Hematopoietic multipotent progenitor cell treated with erythropoietin and hydrocortisone succinate and interleukin-3 and kit ligand, for 6 days (in vitro differentiated cells): ENCODE measurements at places on chromosomes 5 and 9.

DNA sequence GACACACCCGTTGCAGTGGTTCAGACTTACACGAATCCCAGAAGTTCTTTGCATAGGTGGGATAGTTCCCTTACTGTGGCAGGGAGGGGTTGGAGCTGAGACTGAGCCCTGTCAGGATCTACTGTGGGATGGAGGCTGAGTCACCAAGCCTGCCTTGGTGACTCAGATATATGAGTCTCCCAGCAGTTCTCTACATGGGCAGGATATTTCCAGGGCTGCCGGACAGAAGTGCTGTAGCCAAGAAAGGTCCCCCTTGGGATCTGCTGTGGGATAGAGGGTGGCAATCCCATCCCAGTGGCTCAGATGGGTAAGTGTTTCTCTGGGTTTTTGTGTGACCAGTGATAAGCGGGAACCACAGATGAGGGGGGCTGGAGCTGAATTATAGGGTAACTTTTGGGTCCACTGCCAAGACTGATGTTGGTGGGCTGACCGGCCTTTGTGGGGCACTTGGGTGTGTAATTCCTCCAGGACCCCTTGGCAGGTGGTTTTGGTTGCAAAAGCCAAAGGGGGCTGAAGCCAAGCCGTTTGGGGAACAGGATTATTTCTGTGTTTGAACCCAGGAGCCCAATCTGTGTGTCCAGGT, 18.7 kb downstream of the XRCC4 start:
- DNase-seq, result no peak

DNA sequence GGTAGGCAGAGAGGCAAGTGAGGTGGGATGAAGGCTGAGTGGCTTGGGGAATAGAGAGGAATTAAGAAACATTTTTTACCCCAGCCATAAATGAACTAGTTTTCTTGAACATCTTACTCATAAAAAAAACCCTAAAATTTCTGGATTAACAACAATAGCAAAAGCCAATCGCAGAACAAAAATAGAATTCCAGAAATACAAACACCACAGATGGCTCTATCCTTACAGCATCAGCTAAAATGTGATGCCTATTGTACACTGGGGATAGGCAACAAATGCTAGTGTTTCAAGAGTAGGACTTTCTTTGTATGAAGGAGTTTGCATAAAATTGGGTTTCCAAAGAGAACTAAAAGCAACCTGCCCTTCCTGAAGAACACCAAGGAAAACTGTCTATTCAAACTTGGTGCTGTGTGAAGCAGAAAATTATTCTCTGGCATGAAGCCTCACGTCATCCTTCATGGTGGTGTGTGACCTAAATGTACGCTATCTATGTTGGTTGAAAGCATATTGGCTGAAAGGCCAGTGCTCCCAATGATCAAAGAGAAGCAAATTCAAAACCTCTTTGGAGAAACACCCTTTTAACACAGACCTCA, 82.9 kb downstream of the JAKMIP2 start:
- no peak for DNase-seq

- DNase-seq, result no peak
Observed at GRCh38 chr5:133298447-133298846, 246.6 kb downstream of the HSPA4 start.

- DNase-seq, result no peak
Observed at GRCh38 chr5:168917947-168918600, 338.9 kb upstream of the PANK3 start.

DNA sequence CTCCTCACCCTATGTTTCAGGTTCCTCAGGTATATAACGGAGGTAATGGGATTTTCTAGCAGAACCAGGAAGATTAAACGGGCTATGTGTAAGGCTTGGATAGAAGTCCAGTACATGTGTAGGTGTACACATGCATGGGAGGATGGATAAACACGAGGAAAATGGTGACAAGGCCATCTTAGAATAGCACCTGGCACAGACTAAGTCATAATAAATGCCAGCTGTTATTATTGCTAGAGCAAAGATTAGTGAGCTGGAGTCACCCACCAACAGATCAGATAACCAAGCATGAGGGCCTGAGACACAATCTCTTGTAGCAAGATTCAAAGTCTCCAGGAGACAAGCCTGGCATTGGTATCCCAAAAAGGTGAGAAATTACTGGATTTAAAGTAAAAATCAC, 21.1 kb downstream of the SPOCK1 start:
- no peak for DNase-seq

- no peak for DNase-seq
Observed at GRCh38 chr5:54721116-54721515, 203.6 kb downstream of the SNX18 start.

- no peak for DNase-seq
Observed at GRCh38 chr9:76441551-76442322, 17.2 kb upstream of the GCNT1 start.

GRCh38 chr5:171840711-171841522, 55.3 kb downstream of the SMIM23 start:
- DNase-seq, result peak; percentile 87

DNA sequence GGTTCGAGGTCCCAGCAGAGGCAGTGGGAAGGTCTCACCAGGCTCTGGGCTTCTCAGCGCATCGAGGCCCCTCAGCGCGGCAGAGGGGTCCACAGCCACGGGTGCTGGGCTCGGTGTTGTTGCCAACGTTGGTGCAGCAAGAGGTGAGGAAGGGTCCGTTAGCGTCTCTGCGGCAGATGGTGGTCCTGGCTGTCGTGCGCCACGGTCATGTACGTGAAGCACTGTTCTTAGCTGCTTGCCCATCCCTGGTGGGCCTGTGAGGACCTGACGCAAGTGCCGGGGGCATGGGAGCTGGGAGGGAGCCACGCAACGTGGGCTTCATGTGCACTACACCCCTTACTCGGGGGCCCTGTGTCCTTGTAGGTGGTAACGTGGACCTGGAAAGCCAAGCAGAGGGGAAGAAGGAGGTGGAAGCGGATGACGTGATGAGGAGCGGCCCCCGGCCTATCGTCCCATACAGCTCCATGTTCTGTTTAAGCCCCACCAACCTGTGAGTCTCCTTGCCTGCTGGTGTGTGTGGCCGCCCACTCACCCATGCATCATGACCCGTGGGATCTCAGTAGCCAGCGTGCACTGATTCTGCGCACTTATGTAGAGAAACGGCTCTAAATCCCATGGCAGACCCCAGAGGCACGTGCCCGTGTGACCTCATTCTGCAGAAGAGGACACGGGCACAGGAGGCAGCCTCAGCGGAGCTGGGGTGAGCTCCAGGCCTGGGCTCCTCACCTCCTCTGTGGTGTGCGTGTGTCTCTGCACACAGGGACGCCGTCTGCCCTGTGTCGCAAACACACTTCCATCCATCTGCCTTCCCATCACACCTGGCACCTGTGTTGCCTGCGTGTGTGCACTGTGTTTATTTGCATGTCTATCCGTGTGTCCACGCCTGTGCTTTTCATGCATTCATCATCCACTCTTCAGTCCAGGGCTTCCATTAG, 166.1 kb downstream of the CACNA1B start:
- DNase-seq, result no peak

DNA sequence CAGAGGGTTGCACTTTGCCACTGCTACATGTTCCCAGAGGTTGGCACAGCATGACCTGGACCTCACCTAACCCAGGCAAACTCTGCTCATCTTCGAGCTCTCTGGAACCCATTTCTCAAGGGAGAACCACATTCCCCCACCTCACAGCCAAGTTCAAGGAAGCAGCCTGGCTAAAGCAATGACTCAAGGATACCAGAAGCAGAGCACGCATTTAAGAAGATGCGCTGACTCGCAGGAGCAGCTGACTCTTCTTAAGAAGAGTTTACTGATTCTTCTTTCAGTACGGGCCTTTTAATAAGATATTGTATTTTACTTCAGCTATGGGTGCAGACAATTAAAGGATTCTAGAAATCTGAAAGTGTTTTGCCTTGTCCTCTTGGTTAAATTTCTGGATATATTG, 4.1 kb upstream of the SEMA5A start:
- no peak for DNase-seq

DNA sequence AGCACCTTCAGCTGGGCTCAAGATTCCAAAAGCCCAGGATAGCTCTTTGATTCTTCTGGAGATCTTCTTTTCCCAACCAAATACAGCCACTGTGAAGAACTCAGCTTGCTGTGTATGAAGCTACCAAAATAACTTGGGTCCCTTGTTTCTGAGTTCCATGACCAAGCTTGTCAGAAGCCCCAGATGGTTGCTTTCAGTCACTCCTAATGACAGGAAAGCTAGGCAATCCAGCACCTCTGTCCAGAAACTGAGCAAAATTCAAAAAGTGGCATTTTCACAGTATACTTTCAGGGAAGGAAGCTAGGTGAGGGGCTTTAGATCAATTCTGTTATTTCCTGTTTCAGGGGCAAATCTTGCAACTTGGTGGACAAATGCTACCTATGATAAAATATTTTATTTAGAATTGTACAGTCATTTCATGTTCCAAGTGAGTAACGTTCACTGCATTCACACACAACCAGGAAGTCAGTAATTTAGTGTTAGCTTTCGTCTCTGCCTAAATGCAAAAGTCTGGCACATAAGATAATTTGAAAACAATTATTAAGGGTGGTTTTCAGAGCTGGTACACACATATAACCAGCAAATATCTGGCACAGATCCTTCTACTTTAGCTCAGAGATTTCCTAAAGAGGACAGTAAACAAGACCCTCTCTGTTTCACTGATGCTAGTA, 330.1 kb downstream of the GLIS3 start:
- DNase-seq, result no peak

- DNase-seq, result no peak
Observed at GRCh38 chr5:178106556-178107239, 6.6 kb upstream of the N4BP3 start.

DNA sequence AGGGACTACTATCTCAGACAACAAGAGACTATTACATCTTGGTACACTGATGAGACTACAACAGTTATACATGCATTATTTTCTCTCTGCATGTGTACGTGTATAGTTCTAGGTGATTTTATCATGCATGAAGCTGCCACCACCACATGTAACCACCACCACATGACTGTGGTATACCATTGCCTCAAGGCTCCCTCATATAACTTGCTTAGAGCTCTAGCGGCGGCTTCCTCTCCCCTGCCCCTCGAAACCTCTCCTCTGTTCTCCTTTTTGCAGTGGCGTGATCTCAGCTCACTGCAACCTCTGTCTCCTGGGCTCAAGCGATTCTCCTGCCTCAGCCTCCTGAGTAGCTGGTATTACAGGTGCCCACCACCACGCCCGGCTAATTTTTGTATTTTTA, 162.3 kb downstream of the AOPEP start:
- DNase-seq, result no peak

- no peak for DNase-seq
Observed at GRCh38 chr9:72199238-72199637, 50.0 kb downstream of the GDA start.

GRCh38 chr5:148760945-148761638, 65.3 kb upstream of the ADRB2 start:
- DNase-seq, result peak; percentile 26

- DNase-seq, result no peak
Observed at GRCh38 chr5:129807162-129807814, 59.4 kb downstream of the MINAR2 start.

DNA sequence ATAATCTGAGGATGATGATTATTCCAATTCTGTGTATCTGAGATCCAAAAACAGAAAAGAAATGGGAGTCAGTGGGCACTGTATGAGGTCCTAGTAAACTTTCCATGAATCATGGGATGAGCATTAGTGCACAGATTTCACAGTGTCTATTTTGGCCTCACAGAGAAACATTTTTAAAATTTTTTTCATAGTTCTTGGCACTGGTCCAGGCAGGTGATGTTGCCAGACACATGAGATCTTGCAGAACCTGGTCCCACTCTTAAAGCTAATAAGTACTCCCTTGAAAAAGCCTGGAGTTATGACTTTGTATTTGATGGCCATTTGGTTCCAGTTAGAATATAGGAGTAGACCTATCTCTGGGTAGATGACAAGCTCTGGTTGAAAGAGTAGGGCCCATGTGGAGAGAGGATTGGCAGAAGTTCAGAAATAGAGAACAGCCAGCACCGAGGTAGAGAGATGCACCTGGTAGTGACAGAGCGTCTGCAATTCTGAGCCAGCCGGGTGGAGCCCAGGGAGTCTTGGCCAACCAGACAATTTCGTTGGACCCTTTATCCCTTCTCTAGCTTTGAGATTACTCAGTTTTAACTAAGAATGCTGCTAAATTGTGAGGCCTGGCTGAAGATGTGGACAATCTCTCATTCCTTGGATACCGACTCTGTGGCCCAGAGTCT, 6.3 kb upstream of the TNFSF15 start:
- DNase-seq, result no peak

DNA sequence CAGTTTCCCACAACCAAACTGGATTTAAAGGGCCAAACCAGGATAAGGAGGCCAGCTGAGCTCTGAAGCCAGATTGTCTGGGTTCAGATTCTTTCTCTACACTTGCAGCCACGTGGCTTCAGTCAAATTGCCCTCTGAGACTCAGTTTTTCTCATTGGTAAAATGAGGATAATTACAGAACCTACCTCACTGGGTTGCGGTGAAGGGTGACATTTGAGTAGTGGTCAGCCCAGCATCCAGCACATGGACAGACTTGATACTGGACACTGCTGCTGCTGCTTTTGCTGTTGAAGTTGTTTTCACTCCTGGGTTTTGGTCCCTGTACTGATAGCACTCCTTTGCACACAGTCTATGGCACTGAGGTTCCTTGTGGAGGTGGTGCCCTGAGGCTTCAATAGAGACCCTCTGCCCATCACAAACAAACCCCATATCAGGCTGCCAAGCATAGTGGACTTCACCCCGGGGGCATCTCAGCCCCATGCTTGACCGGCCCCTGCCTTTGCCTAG, 25.7 kb upstream of the CDKN2AIPNL start:
- DNase-seq, result no peak

DNA sequence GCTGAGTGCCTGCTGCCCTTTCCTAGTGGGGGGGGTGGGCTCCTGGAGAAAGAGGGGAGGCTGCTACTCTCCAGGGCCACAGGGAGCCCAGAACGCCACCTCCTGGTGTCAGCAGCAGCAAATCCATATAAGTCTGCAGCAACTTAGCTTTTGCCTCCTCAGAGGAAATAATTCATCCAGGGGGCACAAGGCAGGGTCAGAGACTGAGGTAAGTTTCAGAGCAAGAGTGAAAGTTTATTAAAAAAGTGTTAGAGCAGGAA, 4.0 kb upstream of the CLPTM1L start:
- DNase-seq, result no peak

DNA sequence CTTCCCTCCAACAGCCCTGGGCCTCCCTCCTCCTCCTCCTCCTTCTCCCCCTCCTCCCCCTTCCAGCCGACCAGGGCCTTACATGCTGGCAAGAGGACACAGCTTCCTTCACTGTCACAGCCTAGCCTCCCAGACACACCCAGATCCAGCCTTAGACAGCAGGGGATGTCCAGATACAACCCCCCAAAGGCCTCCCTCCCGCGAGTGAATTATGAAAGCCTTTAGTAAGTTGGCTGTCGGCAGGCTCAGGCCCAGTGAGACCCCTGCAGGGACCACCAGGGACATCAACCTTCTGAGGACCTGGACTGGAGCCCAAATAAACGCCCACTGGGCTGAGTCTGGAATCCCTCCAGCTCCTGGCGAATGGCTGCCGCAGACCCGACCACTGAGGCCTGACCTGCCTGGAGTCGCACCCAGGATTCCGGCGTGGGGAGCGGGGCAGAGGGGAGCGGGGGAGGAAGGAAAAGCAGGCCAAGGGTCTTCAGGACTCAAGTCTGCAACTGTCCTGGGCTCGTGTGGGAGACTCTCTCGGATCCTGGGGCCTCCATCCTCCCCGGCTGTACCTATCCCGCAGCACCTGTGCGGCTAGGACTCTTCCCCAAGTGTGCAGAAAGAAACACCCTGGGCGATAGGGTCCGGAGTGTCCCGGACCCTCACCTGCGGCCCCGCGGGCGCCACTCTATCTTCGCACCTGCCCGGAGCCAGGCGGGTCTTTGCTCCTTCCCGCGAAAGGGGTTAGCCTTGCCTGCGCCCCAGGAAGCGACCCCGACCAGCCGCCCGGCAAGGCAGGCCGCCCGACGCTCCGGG, 705 bp downstream of the SEPTIN8 start:
- peak; percentile 57 for DNase-seq
